ENCODE measurements at places on chromosomes 13 and 19.

GRCh38 chr19:56350416-56351045 lies 35.9 kb upstream of the ZSCAN5A start:
- DNase-seq, result peak; percentile 63

- peak; percentile 51 for DNase-seq
Observed at GRCh38 chr19:10808937-10809649, 26.9 kb downstream of the TMED1 start.

GRCh38 chr13:73111331-73111730 lies 52.5 kb downstream of the KLF5 start:
- no peak for DNase-seq

DNA sequence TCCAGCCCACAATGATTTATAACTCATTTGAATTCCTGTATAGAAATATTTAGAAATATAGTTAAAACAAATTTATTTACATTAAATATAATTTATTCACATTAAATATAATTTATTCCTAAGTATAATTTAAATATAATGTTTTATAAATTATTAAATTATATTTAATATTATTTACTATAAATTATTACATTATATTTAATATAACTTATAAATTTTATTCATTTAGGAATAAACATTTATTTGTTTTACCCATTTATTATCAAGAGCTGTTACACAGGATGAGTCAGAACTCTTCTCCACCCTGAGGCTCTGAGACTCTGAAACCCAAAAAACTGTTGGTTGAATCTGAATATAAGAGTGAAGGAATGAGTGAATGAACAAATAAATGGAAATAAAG lies 170.9 kb upstream of the OBI1 start:
- no peak for DNase-seq

GRCh38 chr19:8611391-8611876 lies 919 bp upstream of the ADAMTS10 start:
- no peak for DNase-seq

DNA sequence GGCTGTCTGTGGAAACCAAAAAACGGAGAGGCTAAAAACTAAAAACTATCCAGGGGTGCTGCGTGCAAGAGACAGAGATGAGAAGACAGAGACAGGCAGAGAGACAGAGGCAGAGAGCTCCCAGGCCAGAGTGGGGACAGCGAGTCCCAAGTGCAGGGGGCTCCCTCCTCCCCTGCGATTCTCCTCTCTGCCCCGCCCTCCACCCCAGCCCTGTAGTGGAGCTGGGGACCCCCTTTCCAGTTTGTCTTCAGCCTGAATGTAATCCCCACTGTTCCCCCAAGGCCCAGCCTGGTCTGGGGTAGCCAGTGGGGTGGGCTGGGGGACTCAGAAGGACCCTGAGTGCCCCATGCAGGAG lies 2.0 kb downstream of the NFIC start:
- DNase-seq, result no peak

DNA sequence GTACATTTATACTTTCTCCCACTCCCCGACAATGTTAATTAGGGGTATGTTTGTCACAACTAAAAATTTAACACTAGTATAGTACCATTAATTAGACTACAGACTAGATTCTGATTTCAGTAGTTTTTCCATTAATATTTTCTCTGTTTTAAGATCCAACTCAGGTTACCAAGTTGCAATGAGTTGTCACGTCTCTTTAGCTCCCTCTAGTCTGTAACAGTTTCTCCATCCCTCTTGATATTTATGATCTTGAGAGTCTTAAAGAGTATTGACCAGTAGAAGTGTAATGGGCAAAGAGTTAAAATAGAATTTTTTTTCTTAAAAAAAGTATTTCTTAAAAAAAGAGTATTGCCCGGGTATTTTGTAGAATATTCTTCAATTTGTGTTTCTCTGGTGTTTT lies 598.1 kb downstream of the TBC1D4 start:
- no peak for DNase-seq

DNA sequence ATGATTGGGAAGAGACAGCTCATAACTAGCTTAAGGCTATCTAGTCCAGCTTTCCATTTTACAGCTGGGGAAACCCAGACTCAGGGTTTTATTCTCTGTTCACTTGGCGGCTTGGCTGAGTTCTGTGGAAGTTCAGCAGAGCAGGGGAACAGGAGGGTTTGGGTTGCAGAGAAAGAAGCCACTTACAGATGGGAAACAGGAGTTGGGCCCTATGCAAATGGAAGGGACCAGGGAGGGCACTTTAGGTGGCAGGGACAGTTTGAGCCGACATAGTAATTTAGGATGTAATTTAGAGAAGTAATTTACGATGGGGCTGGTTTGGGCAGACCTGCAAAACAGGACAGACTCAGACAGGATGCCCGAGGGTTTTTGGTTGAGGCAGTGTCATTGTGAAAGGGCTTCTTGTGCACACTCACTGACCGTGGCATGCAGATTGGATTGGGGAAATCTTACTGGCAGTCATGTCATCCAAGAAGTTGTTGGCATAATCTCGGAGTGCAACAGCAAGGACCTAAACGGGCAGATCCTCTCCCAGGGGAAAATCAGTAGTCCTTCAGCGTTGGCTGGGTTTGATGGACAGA lies 47.3 kb upstream of the GPR183 start:
- DNase-seq, result peak; percentile 42

DNA sequence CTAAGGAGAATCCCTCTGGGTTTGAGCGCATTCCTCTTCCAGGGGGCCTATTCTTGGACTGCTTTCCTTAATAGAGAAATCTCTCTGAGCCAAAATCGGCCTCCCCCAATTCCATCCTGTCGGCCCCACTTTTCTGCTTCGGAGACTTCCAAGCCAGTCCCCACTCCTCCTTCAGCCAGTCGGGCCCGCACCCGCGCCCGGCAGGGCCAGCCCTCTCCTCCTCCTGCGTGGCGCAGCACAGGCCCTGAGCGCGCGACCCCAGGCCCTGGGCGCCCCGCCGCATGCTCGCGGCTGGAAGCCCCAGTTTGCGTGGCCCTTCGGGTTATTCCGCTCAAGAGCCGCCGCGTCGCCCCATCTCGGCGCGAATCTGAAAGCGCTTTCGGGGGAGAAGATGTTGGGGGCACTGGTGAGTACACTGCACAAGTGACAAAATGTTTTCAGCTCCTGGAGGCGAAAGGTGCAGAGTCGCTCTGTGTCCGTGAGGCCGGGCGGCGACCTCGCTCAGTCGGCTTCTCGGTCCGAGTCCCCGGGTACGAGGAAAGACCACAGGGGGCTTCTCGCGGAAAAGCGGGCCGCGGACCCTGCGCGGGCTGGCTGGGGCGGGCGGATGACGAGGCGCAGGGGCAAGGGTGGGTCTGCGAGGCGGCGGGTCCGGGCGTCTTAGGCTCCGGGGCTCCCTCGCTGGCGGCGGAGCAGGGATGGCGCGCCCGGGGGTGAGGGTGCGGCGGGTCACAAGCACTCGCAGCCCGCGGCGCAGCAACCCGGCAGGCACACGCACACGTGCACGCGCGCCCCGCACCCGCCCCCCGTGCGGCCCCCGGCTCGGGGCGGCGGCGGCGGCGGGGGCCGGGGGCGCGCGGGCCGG lies at the start of gene IL17D:
Gene IL17D, plus strand, starts transcription at position 785 of the 865 bp plus-strand sequence. CDS start 303 bp downstream, outside the sequence.
- DNase-seq, result peak; percentile 32

- DNase-seq, result no peak
Observed at GRCh38 chr13:44652962-44653660, 77.0 kb upstream of the TSC22D1 start.

GRCh38 chr13:51934461-51935087 lies 72.8 kb downstream of the CCDC70 start:
- no peak for DNase-seq

DNA sequence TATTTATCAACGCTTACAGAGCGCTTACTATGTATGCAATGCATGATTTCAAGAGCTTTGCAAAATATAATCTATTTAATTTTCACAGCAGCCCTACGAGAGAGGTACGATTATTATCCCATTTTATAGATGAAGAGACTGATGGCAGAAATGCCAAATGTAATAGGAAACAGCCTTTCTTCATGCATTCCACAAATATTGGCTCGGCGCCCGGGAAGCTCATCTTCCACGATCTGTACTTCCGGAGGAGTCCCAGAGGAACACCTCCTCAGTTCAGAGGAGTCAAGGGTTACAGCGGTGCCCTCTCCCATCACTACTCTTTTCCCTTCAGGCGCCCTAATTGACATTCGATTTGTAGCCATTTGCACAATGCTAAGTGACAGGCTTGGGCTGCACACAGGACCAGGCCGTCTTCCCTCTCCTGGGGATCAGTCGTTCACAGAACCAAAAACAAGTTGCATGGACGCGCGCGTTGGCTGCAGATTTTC lies 1.1 kb upstream of the ARHGAP35 start:
- no peak for DNase-seq

GRCh38 chr13:86085890-86086289 lies 286.7 kb upstream of the SLITRK6 start:
- DNase-seq, result no peak

- DNase-seq, result no peak
Observed at GRCh38 chr13:43139211-43139610, 115.8 kb downstream of the DNAJC15 start.

- DNase-seq, result no peak
Observed at GRCh38 chr19:29519931-29520330, 5.9 kb upstream of the VSTM2B start.

DNA sequence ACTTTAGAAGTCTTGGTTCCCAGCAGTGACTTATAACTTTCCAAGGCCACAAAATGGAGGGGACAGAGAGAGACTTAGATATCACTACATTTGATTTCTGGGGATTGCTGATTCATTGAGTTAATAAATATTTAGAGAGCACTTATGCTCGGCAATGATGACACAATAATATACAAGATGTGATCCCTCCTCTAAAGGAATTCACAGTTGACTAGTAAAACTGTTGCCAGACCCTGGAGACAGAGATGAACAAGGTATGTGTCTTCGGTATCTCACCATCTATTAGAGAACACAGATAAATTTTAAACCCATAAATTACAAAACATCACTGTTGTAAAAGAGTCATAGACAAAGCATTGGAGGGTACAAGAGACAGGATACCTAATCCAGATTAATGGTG lies 437.5 kb downstream of the FOXO1 start:
- DNase-seq, result no peak

DNA sequence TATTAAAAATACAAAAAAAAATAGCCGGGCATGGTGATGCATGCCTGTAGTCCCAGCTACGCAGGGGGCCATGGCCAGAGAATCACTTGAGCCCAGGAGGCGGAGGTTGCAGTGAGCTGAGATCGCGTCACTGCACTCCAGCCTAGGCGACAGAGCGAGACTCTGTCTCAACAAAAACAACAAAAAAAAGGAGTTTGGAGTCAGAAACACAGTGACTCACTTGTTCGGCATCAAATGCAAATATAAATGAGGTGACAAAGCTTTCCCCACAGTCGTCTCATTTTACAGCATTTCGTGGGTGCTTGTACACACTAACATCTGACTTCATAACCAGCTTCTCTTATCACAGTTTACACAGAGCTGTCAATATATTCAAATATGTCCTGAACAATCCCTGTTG lies 11.0 kb downstream of the ZNF665 start:
- no peak for DNase-seq

GRCh38 chr19:19366434-19367396 lies 38.8 kb upstream of the GATAD2A start:
- peak; percentile 81 for DNase-seq

- no peak for DNase-seq
Observed at GRCh38 chr19:18009412-18010066, 1.6 kb downstream of the ARRDC2 start.

DNA sequence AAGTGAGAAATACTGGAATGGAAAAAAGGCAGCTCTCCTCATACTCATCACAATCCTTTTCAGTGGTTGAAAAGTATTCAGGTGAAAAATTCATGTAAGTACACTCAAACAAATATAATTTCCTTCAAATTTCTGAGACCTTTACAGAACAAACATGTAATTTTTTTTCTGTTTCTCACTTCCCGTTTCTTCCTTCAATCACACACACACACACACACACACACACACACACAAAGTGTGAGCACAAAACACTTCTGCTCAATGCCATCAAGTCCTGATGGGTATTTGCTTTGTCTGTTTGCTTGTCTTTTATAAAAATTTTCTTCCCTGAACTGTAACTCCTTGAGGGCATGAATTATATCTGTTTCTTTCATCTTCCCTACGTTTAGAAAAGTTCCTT lies 110.6 kb downstream of the LIG4 start:
- no peak for DNase-seq

DNA sequence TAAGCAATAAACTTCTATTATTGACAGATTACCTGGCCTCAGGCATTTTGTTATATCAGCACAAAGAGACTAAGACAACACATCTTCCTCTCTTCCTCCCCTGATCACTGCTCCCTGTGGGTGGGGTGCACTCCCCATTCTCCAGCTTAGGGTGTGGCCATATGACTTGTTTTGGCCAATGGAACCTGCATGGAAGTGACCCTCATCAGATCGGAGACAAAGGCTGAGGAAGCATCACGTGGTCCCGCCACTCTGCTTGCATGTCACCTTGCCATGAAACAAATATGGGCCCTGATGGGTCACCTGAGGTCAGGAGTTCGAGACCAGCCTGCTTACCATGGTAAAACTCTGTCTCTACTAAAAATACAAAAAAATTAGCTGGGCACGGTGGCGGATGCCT lies 13.7 kb upstream of the CCL25 start:
- DNase-seq, result no peak
